ENCODE measurements at places on chromosomes 12 and 14.

DNA sequence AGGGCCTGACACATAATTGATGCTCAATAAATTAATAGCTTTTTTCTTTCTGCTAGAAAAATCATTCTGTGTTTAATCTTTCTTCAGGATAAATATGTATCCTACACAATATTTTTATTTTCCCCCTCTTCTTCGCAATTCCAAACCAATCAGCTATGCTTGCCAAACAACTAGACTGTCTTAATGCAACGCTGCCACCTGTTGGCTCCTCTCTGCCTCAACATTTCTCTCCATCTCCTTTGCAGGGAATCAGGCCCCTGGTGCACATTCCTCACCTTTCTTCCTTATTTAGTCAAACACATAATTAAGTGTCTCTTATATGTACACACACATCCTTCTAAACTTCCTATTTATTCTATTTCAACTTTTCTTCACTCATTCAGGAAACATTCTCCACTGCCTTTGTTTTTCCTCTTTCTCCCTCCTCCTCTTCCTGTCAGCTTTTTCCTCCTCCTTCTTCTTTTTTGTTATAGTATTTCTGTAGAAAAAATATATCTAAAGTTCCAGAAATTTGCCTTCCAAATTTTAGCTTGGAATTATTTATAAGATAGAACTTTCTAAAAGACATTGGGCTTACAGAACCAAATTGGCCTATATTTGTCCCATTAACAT is 406.0 kb downstream of the PRKD1 start:
- H3K27me3 ChIP-seq: no peaks in the 10 kb centered on the region
- no peaks in the 10 kb centered on the region for H3K4me1 ChIP-seq
- H3K36me3 ChIP-seq: no peaks in the 10 kb centered on the region
- no peak for DNase-seq
- no peak overlapping the region for H3K4me3 ChIP-seq

DNA sequence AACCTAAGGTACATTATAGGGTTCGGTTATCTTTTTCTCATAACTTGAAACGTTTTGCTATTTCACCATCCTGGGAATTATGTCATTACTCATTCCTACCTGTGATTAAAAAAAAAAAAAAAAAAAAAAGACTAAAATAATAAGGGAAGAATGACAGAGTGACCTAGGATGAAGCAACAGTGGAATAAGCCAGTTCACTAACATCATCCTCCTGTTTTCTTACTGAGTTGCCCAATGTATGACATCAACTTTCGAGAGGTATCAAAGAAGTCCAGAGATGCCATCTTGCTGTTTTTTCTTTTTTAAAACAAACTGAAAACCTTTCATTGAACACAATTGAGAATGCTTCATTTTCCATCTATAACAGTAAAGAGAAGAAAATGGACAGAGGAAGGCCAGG is 42.8 kb downstream of the AMN start:
- H3K4me3 ChIP-seq: no peak overlapping the region
- DNase-seq: no peak
- H3K27ac ChIP-seq: no peak overlapping the region
- no peaks in the 10 kb centered on the region for H3K4me1 ChIP-seq

DNA sequence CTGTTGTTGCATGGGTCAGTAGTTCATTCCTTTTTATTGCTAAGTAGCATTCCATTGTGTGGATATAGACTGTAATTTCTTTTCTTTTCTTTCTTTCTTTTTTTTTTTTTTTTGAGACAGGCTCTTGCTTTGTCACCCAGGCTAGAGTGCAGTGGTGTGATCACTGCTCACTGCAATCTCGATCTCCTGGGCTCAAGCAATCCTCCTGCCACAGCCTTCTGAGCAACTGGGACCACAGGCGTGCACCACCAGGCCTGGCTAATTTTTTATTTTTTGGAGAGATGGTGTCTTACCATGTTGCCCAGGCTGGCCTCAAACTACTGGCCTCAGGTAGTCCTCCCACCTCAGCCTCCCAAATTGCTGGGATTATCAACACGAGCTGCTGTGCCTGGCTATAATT is 5.2 kb downstream of the ATP6V0A2 start:
- DNase-seq: no peak
- no peak overlapping the region for H3K4me3 ChIP-seq
- no peak overlapping the region for H3K27ac ChIP-seq
- H3K27me3 ChIP-seq: no peaks in the 10 kb centered on the region
- H3K36me3 ChIP-seq: peaks cover 36% of the 10 kb centered on the region

- DNase-seq: no peak
- H3K27ac ChIP-seq: no peak overlapping the region
- no peaks in the 10 kb centered on the region for H3K4me1 ChIP-seq
- H3K36me3 ChIP-seq: no peaks in the 10 kb centered on the region
Measured at GRCh38 chr12:72315858-72316257, 43.7 kb downstream of the TRHDE start.

DNA sequence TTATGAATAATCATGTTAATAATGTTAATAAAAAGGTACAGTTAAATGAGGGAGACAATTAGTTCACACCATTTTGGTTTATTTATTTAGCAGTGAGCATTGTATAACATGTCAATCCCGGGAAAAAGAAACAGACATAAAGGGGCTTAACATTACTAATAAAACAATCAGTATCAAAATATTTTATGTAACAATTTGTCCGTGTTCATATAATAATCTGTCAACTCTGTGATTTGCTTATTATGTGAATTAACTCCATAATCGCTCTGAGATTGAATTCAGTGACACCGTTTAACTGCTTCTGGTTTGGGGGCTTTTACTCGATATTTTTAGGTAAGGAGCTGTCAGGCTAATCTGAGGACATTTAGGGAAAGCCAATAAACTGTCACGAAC is 95.8 kb upstream of the HMGA2 start:
- no peak for DNase-seq
- H3K4me1 ChIP-seq: peaks cover 9% of the 10 kb centered on the region
- H3K27me3 ChIP-seq: peaks cover 18% of the 10 kb centered on the region
- no peaks in the 10 kb centered on the region for H3K36me3 ChIP-seq

- H3K4me3 ChIP-seq: no peak overlapping the region
- no peak overlapping the region for H3K27ac ChIP-seq
- no peak for DNase-seq
- H3K27me3 ChIP-seq: no peaks in the 10 kb centered on the region
- no peaks in the 10 kb centered on the region for H3K4me1 ChIP-seq
Measured at GRCh38 chr12:449203-449602, 10.5 kb upstream of the B4GALNT3 start.

DNA sequence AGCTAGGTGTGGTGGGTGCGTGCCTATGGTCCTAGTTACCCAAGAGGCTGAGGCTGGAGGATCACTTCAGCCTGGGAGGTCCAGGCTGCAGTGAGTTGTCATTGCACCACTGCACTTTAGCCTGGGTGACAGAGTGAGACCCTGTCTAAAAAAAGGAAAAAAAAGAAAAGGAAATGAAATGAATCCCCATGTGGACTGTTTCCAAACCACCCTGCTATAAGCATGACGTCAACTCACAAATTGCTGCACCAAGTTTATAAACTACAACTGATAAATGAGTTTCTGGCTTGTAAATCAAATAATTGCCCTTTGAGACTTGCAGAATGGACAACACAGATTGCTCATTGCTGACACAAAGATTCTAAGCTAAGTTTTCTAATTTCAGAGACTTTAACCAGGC is 51.0 kb upstream of the STK38L start:
- no peaks in the 10 kb centered on the region for H3K36me3 ChIP-seq
- H3K27ac ChIP-seq: peak overlapping the region; percentile 83

- no peaks in the 10 kb centered on the region for H3K27me3 ChIP-seq
- H3K36me3 ChIP-seq: no peaks in the 10 kb centered on the region
- no peak overlapping the region for H3K27ac ChIP-seq
- no peaks in the 10 kb centered on the region for H3K4me1 ChIP-seq
Measured at GRCh38 chr14:49480979-49481498, 105.1 kb downstream of the RPS29 start.

GRCh38 chr12:94122591-94122990 is 25.8 kb upstream of the PLXNC1 start:
- no peaks in the 10 kb centered on the region for H3K36me3 ChIP-seq
- DNase-seq: no peak
- H3K27ac ChIP-seq: no peak overlapping the region
- H3K4me3 ChIP-seq: no peak overlapping the region
- H3K4me1 ChIP-seq: no peaks in the 10 kb centered on the region

GRCh38 chr14:99733211-99733539 is 49.1 kb downstream of the CYP46A1 start:
- no peak overlapping the region for H3K27ac ChIP-seq
- H3K4me1 ChIP-seq: peaks cover 70% of the 10 kb centered on the region
- no peak overlapping the region for H3K4me3 ChIP-seq
- no peaks in the 10 kb centered on the region for H3K36me3 ChIP-seq

- H3K27me3 ChIP-seq: no peaks in the 10 kb centered on the region
- H3K4me1 ChIP-seq: no peaks in the 10 kb centered on the region
- DNase-seq: no peak
- no peak overlapping the region for H3K4me3 ChIP-seq
- no peaks in the 10 kb centered on the region for H3K36me3 ChIP-seq
Measured at GRCh38 chr12:91565246-91565645, 382.6 kb upstream of the DCN start.

GRCh38 chr12:9870286-9870866 is 1.2 kb upstream of the CLEC2B start:
- DNase-seq: no peak
- peak overlapping the region; percentile 90 for H3K27ac ChIP-seq
- H3K27me3 ChIP-seq: no peaks in the 10 kb centered on the region
- H3K4me1 ChIP-seq: peaks cover 42% of the 10 kb centered on the region
- H3K36me3 ChIP-seq: no peaks in the 10 kb centered on the region

DNA sequence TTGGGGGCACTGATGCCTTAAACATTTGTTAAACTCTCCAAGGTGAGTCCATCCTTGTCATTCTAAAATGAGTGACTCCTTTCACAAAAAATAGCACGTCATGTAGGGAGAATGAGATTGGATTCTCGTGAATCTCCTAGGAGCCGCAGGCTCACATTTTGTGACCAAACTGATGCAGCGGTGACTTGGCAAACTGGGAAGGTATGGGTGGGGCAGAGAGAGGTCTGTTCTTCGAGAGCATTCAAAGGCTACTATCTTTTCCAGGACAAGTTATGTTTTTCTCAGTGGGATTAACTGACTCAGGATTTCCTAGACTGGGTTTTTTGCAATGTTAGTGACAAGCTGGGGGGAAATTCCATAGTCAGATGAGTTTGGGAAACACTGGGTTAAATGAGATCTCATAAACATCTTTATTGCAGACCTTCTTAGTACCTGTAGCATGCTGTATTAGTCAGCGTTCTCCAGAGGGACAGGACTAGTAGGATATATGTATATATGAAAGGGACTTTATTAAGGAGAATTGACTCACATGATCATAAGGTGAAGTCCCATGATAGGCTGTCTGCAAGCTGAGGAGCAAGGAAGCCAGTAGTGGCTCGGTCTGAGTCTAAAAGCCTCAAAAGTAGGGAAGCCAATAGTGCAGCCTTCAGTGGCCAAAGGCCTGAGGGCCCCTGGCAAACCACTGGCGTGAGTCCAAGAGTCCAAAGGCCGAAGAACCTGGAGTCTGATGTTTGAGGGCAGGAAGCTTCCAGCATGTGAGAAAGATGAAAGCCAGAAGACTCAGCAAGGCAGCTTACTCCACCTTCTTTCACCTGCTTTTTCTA is 61.0 kb downstream of the FOXN4 start:
- H3K27me3 ChIP-seq: no peaks in the 10 kb centered on the region
- no peak overlapping the region for H3K27ac ChIP-seq
- H3K4me3 ChIP-seq: no peak overlapping the region
- no peaks in the 10 kb centered on the region for H3K4me1 ChIP-seq

DNA sequence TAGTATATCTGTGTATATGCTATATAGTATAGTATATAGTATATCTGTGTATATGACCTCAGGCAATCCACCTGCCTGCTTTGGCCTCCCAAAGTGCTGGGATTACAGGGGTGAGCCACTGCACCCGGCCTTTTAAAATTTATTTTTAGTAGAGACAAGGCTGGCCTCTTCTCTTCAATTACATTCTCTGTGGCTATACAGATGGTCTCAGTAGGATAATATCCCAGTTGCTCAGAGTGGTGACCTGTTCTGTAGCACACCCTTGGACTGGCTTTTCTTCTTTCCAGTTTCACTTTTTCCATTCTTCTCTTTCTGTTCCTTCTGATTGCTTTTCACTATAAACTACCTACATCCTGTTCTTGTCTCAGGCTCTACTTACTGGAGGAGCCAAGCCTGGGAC is 3.1 kb upstream of the NFATC4 start:
- H3K27me3 ChIP-seq: peaks cover 19% of the 10 kb centered on the region
- peak overlapping the region; percentile 90 for H3K27ac ChIP-seq
- peaks cover 24% of the 10 kb centered on the region for H3K4me1 ChIP-seq
- no peak overlapping the region for H3K4me3 ChIP-seq

- no peaks in the 10 kb centered on the region for H3K27me3 ChIP-seq
- H3K36me3 ChIP-seq: no peaks in the 10 kb centered on the region
- no peak overlapping the region for H3K4me3 ChIP-seq
- no peak overlapping the region for H3K27ac ChIP-seq
- no peak for DNase-seq
Measured at GRCh38 chr14:57254884-57255283, 13.8 kb downstream of the EXOC5 start.

DNA sequence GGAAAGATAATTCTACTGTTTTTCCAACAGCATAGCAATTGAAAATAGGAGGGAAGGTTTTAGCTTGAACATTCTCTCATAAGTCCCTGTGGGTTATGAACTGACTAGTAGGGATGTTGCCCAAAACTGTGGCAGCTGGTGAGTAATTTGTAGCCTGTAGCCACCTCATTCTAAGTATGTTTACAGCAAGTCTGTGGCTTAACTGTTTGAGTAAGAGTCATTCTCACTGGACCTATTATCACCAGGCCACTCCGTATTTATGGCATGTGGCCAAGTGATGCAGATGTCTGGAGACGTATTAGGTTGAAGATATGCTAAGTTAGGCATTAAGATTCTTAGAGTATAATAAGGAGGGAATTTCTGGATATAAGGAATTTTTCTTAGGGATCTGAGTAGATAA is 458.3 kb downstream of the ETNK1 start:
- no peak overlapping the region for H3K27ac ChIP-seq
- no peak for DNase-seq
- no peak overlapping the region for H3K4me3 ChIP-seq

DNA sequence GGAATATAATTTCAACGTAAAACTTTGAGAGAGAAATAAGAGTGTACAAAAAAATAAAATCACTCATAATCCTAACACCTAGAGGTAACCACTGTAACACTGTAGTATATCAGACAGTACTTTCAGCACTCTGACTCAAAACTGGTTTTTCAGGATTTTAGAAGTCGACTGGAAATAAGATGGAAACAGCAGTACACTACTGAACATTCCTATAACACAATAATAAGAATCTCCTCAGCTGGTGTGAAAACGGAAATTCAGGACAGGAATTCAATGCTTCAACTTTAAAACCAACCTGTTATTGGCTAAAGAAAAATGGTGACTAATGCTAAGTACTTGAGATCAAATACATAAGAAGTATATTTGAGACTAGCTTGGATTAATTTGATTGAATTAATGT is 12.3 kb upstream of the PITPNM2 start:
- H3K36me3 ChIP-seq: peaks cover 47% of the 10 kb centered on the region
- no peak for DNase-seq
- H3K4me1 ChIP-seq: peaks cover 22% of the 10 kb centered on the region
- H3K4me3 ChIP-seq: no peak overlapping the region
- no peak overlapping the region for H3K27ac ChIP-seq
